HTR-8/SVneo (cell line): ENCODE measurements at places on chromosomes 5 and 9.

DNA sequence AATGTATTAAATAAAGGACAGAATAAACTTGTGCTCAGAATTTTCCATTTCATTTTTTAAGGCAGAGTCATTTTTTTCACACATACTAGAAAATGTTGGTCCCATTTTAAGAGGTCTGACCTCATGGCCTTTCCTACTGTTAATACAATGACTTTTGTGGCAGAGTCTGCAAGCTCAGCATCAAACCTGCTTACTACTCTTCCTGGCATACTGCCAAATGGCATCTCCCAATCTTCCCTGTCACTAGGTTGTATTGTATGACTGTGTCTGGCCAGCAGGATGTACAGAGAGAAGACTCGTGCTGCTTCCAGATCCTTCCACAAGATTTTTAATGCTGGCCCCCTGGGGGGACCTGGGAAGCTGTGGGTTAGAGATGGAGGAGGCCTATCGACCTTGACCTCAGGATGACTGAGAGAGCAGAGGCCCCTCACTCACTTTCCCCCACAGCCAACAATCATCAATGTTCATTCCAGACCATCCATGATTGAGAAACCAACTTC, 64.7 kb downstream of the BARX1 start:
- no peak for DNase-seq

- DNase-seq: no peak
Measured at GRCh38 chr5:139278540-139279274, 14.8 kb upstream of the MATR3 start.

GRCh38 chr9:36656842-36657241, 84.1 kb downstream of the MELK start:
- no peak for DNase-seq

GRCh38 chr9:89881431-89881830, 276.6 kb downstream of the GADD45G start:
- no peak for DNase-seq
